Activated naive CD4-positive, alpha-beta T cell treated with anti-CD3 and anti-CD28 coated beads for 36 hours (primary cell): ENCODE measurements at places on chromosomes 6 and 20. TPM values are rescaled to one million over a fixed set of nuclear protein-coding genes. Genes with fewer than 3 reads are reported as not detected.

The PLCG1 gene
- total RNA-seq: 136 TPM

The HEY2 gene
- total RNA-seq: not detected

The GJA10 gene
- total RNA-seq: not detected

The HLA-DRB1 gene
- total RNA-seq: 4.1 TPM

The BNIP5 gene
- total RNA-seq: not detected

The FARS2 gene
- 15.8 TPM for total RNA-seq

The MATN4 gene
- total RNA-seq: 1.0 TPM

The BCAS4 gene
- 16.6 TPM for total RNA-seq
